Activated CD4-positive, CD25-positive, alpha-beta regulatory T cell treated with anti-CD3 and anti-CD28 coated beads, Interleukin-2, amount 50 U/mL, for 24 hours (primary cell): ENCODE measurements at places on chromosomes 12 and 14.

- no peak for ATAC-seq
Measured at GRCh38 chr12:104555648-104556047, 98.9 kb downstream of the CHST11 start.

GRCh38 chr12:96036765-96037455 is 1.5 kb upstream of the LTA4H start:
- ATAC-seq = no peak

DNA sequence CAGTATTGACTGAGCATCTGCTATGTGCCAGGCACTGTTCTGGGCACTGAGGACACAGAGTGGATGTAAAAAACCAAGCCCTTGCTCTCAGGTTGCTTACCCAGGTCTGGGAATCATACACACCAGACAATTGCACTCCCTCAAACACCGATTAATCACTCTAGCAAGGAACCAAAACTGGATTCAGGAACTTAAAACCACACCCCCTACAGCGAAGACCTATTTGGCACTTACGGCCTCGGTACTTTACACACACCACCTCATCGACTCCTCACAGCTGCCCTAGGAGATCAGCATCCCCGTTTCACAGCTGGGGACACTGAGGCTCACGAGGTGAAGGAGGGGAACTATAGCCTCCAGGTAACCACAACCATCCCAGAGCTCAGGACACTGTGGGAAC is 1.6 kb downstream of the GLTP start:
- no peak for ATAC-seq

DNA sequence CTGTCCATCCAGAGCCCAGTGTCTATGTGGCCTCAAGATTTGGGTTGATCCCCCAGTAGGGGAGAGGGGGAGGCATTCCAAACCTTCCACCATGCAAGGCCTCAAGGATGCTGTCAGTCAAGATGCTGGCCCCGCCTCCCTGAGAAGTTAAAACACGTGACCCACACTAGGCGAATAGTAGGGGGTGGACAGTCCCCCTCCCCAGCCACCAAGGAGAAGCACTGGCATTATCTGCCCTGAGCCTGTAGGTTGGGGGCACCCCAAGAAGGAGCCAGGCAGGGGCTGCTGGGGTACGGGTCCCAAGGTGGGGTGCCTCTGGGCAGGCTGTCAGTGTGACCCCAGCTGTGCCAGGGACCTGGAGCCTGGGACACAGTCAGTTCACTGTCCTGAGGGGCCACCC is 2.3 kb downstream of the SLC25A29 start:
- no peak for ATAC-seq

- no peak for ATAC-seq
Measured at GRCh38 chr12:77406219-77406905, 341.0 kb upstream of the E2F7 start.

- ATAC-seq = no peak
Measured at GRCh38 chr12:42603246-42603990, 13.9 kb upstream of the PRICKLE1 start.

- ATAC-seq = no peak
Measured at GRCh38 chr12:95231190-95231589, 13.6 kb downstream of the VEZT start.

- no peak for ATAC-seq
Measured at GRCh38 chr12:47578836-47579235, 127.0 kb downstream of the RPAP3 start.

- ATAC-seq = no peak
Measured at GRCh38 chr14:86334355-86334754, 804.4 kb downstream of the FLRT2 start.

GRCh38 chr14:33510063-33510481 is 440.8 kb downstream of the EGLN3 start:
- ATAC-seq = no peak

DNA sequence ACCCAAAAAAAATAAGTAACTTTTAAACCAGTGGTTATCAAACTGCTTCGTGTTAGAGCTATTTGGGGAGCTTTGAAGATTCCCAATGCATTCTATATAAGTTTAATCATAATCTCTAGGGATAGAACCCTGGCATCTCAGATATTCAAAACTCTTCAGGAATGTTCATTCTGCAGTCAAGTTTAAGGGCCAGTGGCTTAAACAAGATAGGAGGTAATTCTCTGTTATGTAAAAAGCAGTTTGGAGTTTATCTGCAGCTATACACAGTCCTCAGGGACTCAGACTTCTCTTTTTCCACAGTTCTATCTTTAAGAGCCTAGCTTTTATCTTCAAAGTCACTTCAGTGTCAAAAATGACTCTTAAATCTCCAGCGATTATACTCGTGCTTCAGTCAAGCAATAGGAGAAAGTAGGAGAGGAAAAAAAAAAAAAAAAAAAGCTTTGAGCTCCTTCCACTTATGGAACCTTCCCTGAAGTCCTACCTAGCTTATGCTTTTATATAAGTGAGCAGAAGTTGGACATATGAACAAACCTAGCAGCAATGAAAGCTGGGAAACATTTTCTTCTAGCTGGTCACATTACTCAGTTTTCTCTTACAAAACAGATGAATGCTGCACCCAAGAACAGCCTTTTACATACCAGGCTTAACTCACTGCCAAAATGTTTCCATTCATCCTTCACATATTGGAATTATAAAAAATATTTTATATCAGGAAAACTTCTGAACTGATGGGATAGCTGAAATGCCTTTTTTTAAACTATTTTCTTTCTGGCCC is 302.8 kb downstream of the FSCB start:
- no peak for ATAC-seq

DNA sequence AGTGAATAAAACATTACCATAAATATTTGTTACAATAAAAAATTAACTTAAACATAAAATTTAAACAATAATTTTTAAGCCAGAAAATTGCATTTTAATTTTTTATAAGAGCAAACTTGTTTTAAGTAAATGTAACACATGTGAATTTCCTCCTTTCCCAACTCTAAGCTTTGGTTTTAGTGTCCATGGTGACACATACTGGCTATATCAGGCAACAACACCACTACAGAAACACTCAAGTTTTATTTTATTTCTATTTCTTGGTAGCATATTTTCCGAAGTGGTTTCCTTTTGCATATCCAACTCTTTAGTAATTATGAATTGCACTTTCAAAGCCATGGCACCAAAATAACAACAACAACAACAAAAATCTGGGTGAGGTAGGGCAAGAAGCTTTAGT is 2.2 kb downstream of the NELL2 start:
- no peak for ATAC-seq

DNA sequence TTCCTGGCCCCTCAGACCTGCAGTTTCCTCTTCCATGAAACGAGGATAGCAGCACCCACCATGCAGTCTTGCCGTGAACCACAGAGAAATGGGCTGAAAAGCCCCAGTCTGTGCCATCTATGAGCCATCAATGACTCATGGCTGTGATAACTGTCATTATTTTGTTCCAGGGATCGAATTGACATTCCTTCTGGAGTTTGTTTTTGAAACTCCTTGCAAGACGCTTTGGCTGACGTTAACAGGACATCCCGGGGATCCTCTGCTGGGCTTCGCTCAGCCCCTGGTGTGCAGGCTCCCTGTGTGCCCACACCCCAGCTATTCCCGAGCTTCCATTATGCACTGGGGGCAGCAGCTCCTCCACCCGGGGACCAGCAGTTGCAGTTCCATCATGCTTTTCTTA is 33.8 kb downstream of the MMAB start:
- no peak for ATAC-seq

GRCh38 chr14:75578102-75578785 is at the start of gene FLVCR2:
FLVCR2 (plus strand) TSS chr14:75578620; CDS start chr14:75578973, 353 bp downstream.
- ATAC-seq = peak; percentile 71

DNA sequence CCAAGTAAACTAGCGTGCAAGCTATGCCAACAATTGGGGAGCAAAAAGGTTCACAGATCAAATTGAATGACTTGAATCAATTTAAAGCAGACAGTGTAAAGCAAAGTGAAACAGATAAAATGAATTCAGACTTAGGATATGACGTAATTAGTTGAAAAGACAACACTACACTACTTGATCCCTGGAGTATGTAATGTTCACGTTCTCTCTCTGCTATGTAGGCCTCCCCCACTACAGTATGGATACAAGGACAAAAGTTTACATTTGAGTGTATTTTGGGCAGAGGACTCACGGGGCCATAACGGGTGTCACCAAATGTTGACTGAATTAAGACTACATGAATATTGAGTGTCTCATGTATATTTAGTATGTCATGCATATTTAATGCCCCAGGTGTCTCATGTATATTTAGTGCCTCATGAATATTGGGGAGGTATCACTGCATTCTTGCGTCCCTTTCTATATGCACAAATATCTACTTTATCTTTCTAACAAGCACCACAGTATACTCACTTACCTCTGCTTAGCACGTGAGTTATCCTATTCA is 44.5 kb downstream of the RERGL start:
- ATAC-seq = no peak

- no peak for ATAC-seq
Measured at GRCh38 chr12:15154103-15154502, 67.1 kb downstream of the RERG start.

- ATAC-seq = no peak
Measured at GRCh38 chr12:94091624-94092023, 56.8 kb upstream of the PLXNC1 start.

DNA sequence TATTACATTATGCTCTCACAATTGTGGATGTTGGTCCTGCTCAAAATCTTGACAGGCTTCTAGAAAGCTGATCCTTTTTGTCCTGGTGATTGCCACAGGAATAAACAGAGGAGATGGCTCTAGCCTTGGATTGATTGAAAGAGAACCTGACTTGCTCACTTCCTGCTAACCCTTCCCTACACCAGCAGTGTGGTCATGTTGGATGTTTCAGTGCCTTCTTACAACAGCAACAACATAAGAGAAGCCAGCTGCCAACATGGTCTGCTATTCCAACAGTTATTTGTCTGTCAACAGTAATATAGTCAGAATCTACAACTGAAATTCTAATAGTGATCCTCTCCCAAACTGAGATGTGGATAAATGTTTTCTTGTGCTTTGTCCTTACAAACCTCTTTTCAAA is 311.6 kb upstream of the DIO2 start:
- no peak for ATAC-seq

- no peak for ATAC-seq
Measured at GRCh38 chr14:30559638-30560091, 707 bp downstream of the G2E3 start.

GRCh38 chr12:1732914-1733313 is 42.0 kb downstream of the ADIPOR2 start:
- ATAC-seq = no peak

DNA sequence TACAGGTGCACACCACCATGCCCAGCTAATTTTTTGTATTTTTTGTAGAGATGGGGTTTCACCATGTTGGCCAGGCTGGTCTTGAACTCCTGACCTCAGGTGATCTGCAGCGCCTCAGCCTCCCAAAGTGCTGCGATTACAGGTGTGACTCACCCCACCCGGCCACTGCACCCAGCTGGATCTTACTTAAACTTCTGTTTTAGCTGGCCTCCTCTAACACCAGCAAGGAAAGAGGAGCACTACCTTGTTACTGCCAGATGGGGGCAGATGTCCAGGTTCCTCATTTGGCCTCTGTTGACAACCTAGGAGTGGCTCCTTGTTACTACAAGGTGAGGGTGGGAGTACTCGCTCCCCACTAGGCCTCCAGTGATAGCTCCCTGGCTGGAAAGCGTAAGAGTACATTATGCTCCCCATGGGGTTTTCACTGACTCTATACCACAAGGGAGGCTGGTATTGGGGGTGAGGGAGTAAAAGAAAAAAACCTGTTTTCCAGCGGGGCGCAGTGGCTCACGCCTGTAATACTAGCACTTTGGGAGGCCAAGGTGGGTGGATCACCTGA is 13.2 kb upstream of the ARF6 start:
- peak; percentile 85 for ATAC-seq

GRCh38 chr12:98924-99352 is 32.4 kb downstream of the IQSEC3 start:
- ATAC-seq = no peak

DNA sequence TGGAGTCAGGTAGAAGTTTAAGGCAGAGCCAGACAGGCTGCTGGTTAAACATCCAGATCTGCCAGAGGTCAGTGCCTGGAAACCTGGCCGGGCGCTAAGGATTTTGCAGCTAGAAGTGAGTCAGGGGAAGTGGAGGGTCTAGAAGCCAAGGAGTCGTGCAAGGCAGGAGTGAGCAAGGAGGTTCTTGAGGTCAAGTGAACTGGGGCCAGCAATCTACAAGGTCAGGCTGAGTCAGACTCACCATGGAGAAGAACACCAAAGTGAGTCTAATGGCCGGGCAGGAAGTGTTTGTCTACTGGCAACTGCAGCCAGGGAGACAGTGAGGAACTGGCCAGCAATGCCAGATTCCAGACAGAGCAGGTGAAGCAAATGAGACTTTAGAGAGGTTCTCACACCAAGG is 628.2 kb downstream of the ETNK1 start:
- ATAC-seq = no peak

- peak; percentile 63 for ATAC-seq
Measured at GRCh38 chr12:2960390-2960956, 1.3 kb downstream of the TEAD4 start.

DNA sequence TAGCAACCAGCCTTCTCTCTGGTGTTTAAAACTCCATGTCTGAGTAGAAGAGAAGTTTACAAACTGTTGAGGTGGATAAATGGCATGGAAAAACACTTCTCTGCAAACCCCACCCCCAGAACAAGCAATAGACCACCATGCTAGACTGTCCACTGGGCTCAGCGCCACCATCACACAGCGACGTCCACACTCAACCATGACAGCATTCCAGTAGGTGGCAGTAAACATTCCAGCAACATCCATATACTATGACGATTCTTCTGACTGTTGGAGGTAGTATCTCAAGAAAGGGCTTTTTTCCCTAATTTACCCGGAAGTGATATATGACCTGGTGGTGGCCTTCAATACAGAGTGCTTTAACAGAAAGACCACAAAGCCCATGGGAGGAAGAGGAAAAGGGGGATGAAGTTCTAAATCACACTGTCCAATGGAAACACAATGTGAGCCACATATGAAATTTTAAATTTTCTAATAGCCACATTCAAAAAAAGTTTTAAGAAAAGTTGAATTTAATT is 152.2 kb downstream of the SLC15A4 start:
- ATAC-seq = no peak

DNA sequence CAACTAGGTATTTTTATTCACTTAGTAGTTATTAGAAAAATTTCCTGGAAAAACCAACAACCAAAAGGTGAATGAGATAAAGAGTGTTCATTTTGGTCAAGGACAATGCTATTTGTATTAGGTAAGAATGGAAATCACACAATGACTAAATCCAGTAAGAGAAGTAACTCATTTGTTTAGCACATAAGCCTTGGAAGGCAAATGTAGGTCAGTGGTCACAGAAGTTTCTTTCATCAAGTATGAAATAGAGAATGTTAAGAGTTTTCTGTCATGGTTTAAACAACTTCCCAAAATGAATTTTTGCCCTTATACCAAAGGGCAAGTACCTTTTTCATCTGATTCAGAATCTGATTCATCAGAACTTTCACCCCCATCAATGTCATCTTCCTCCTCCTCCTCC is 101.7 kb downstream of the KIF21A start:
- ATAC-seq = no peak

- ATAC-seq = no peak
Measured at GRCh38 chr12:129570796-129571400, 332.9 kb downstream of the TMEM132D start.

- no peak for ATAC-seq
Measured at GRCh38 chr12:5511256-5511643, 79.3 kb downstream of the NTF3 start.

GRCh38 chr12:71008616-71009015 is 88.1 kb upstream of the PTPRR start:
- ATAC-seq = no peak

- ATAC-seq = no peak
Measured at GRCh38 chr12:8553088-8553627, 12.5 kb upstream of the CLEC4E start.
